ENCODE measurements at places on chromosomes 1 and 21.
A peak's percentile ranks its signal among the peaks of the same experiment; 100 is the strongest.

DNA sequence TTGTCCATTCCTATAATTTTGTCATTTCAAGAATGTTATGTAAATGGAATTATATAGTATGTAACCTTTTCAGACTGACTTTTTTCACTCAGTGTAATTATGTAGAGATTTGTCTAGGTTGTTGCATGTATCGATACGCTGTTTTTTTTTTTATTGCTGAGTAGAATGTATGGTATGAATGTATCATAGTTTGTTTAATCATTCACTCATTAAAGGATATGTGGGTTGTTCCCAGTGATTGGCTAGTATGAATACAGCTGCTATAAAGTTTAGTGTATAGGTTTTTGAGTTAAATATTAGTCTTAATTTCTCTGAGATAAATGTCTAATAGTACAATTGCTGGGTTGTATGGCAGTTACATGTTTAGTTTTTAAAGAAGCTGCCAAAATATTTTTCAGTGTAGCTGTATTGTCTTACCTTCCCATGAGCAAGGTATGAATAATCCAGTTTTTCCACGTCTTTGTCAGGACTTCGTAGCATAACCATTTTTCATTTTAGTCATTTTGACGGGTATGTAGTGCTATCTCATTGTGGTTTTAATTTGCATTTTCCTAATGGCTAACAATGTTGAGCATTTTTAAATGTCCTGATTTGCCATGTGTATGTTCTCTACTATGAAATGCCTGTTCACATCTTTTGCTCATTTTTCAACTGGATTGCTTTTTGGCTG lies 22.4 kb downstream of the CASQ2 start:
- no peak for DNase-seq

DNA sequence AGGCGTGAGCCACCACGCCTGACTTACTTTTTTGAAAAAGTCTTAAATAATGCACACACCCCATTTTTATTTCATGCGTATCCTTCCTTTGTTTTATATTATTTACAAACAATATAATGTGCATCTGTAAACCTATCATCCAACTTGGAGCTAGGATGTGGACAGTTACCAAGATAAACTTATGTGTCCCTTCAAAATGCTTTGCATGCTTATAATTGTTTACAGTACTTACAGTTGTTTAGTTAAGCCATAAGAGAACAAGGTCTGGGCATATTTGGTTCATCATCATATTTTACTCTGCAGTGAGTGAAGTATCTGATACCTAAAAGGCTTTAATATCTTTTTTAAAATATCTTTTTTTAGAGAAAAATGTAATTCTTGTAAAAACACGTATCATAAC lies 16.1 kb upstream of the HMGN1 start:
- no peak for DNase-seq

- peak; percentile 90 for DNase-seq
Observed at GRCh38 chr1:247331525-247332214, at the start of gene ZNF496. ZNF496 (minus strand) TSS chr1:247331867; CDS start chr1:247329578, 2,289 bp downstream.

- DNase-seq = no peak
Observed at GRCh38 chr21:25911730-25912401, 177.1 kb downstream of the GABPA start.

- DNase-seq = no peak
Observed at GRCh38 chr21:41906770-41907169, 27.6 kb upstream of the PRDM15 start.

DNA sequence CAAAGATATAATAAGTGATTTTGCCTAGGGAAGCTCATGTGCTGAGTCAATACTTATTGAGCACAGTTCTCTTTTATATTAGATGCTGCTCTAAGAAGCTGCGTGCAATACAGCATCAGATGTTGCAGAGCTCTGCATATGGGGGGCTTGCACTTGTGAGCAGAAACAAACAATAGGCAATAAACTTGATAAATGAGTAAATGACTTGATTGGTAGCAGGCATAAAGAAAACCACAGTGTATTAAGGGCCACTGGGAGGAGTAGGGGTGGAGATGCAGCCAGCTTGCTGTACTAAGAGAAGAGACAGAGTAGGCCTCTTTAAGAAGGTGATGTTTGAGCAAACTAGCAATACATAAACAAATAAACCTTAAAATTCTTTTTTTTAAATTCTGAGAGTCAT lies 598.5 kb upstream of the ADAMTS5 start:
- no peak for DNase-seq

DNA sequence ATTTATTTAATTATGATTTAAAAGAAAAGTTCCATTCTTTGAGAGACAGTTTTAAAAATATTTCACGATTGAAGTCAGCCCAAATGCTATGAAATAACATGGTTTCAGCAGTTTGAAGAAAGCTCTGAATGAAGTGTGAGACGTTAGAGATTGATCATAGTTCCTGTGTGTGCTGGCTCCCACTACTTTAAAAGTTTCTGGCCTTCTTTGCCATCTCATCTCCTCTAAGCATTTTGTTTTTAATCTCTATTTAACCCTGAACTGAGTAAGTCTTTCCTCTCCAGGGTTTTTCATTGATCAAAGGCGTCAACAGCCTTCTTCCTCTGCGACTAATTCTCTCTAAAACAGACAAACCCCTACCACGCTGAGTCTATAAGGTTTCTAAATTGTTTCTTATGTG lies 225.3 kb upstream of the B3GALT2 start:
- no peak for DNase-seq

- DNase-seq = peak; percentile 19
Observed at GRCh38 chr1:43781574-43781973, 74.2 kb downstream of the ST3GAL3 start.

GRCh38 chr21:37984416-37984815 lies 68.2 kb upstream of the KCNJ6 start:
- DNase-seq = no peak

GRCh38 chr1:112320058-112320457 lies 76.0 kb upstream of the CTTNBP2NL start:
- DNase-seq = no peak

DNA sequence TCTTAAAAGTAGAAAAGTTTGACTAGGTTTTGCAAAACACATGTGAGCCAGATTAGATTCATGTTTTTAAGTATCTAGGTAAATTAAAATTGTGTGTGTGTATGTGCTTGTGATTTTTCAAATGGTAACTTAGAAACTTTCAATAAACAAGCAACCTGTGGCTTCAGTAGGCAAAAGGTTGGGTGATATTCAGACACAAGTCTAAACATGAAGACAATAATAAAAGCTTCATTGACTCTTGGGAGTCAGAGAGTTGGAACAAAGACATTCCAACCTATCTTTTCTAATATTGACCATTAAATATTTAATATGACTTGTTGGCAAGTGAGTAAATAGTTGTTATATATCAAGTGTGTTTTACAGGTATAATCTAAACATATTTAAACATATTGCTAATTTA lies 1049.6 kb upstream of the ADGRL4 start:
- DNase-seq = no peak

GRCh38 chr1:234893725-234894630 lies 234.7 kb downstream of the TOMM20 start:
- peak; percentile 92 for DNase-seq

GRCh38 chr1:93822730-93823425 lies 56.1 kb downstream of the DNTTIP2 start:
- no peak for DNase-seq

GRCh38 chr1:224380003-224380402 lies 23.3 kb downstream of the CNIH4 start:
- DNase-seq = no peak

GRCh38 chr1:241499910-241500309 lies 19.6 kb downstream of the FH start:
- peak; percentile 2 for DNase-seq

- peak; percentile 38 for DNase-seq
Observed at GRCh38 chr1:218664385-218665170, 319.4 kb downstream of the TGFB2 start.

DNA sequence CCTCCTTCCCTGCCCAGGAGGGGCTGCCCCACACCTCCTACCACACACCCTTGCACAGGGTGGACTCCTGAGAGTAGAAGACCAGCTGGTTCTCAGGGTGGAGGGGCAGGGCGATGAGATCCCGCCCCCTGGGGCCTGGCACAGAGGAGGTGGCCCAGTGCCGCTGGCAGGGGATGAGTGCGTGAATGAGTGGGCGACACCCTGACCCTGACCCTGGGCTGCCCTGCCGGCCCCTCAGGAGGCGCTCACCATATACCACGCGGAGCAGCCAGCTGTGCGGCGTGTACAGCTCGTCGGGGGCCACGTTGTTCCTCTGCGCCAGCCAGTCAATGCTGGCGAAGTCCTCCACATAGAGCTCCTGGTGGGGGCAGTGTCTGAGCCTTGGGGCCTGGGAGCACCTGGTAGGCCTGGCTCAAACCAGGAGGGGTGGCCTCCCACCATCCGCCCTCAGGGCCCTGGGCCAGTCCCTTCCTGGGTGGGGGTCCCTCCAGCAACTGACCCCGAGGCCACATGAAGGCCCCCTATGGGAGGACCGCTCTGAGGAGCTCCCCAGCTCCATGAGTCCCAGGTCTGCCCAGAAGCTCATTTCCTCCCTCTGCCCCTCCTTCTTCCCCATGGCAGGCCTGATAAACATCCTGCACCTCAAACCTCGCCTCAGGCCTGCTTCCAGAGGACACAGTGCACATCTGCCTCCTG lies 13.0 kb downstream of the LSS start:
- DNase-seq = no peak

DNA sequence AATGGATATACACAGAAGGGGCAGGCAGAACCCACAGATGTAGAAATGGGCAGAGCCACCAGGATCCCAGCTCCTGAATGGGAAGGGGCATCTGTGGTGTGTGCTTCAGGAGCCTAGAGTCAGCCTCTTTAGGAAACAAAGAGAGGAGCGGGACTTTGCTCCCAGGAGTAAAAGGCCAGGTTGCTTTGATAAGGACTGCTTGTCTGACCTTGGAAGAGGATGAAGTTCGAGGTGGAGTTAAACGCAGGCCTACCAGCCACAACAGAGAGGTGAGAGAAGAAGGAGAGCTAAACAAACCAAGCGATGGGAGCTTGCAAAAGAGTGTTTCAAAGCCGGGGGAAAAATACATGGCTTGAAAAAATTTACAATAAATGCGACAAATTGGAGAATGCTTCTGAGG lies 49.9 kb upstream of the TMPRSS2 start:
- no peak for DNase-seq

GRCh38 chr1:113042285-113043143 lies 30.5 kb upstream of the LRIG2 start:
- DNase-seq = peak; percentile 80

GRCh38 chr1:209895709-209896108 lies 42.3 kb upstream of the SYT14 start:
- no peak for DNase-seq

DNA sequence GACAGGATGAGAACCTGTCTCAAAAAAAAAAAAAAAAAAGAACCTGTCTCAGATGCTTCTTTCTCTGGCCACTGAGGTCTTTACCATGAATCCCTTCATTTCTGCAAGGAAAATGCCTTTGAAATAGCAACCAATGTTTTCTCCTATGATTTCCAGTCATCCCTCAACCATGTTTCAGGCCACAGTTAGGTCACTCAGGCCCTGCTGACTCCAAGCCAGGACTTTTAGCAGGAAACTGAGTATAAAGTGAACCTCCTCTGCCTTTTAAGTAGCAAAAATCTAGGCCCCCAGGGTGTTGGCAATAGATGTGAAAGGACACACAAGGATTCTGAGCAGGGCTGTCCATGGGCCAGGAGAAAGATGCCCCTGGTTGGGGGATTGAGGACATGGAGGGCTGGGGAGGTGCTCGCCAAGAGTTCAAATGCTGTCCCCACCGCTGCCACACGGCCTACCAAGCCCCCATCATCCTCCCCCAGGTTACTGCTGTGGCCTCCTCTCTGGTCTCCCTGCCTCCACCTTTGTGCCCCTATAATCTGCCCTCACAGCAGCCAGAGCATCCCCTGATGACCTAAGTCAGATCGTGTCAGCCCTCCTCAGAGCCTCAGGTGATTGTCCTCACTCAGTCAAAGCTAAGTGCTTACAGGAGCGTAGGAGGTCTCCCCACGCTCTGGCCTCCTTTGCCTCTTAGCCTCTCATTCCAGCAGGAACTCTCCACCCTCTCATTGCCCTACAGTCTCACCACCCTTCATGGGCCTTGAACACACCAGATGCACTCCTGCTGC lies 54.6 kb downstream of the MATN1 start:
- no peak for DNase-seq

GRCh38 chr1:3530926-3531818 lies 76.7 kb downstream of the ARHGEF16 start:
- peak; percentile 49 for DNase-seq

DNA sequence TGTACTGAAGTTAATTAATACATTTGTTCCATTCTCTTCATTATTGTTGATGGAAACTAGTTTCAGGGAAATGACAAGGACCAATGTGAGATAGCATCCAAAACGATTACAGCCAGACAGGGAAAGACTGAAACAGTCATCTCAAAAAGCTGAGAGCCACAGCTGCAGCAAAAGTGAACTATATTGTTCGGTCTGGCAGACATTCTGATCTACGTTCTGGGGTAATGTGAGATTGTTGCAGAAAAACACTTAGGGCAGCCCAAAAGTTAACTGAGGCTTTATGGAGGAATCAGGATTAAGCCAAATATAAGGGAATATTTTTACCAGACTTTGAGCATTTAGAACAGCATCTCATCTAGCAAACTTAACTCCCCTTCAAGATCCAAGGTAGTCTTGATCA lies 112.9 kb downstream of the LRRC40 start:
- peak; percentile 31 for DNase-seq

GRCh38 chr1:93733340-93733739 lies 51.7 kb upstream of the BCAR3 start:
- no peak for DNase-seq

GRCh38 chr1:114670083-114671010 lies 498 bp upstream of the DENND2C start:
- DNase-seq = peak; percentile 95

GRCh38 chr21:40445349-40445921 lies 401.5 kb downstream of the DSCAM start:
- DNase-seq = no peak

DNA sequence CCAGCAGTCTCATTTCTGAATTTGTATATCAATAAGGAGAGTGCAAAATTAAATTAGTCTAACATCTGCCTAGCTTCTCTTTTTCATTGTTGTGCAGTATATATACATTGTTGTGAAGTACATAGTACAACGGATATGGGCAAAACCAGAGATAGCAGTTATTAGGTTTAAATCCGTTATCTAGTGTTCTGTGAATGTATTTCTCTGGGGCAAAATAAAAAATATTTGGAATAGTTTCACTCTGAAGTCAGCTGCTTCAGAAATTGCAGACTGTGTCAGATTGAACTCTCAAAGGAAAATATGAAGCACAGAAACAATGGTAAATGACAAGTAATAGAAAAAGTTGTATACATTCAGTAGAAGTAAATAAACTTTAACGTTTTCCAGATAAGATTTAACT lies 836.5 kb upstream of the CXADR start:
- DNase-seq = no peak

GRCh38 chr21:45461806-45462341 lies 56.9 kb downstream of the COL18A1 start:
- no peak for DNase-seq

DNA sequence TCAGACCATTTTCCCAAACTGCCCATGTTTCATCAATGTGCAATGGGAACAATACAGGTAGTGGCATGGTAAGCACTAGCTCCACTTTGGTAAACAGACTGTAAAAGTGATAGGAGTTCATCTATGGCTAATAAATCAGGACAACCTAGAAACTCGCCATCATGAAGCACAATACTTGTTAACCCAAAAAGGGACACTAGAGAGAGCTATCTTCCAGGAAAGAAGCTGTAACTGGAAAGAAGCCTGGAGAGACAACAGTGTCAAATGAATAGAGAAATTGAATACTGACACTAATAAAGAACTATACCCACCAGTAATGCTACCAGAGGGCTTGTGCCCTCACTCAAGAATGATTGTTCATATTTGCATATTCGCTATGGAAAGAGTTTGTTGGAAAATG lies 164.7 kb upstream of the RGS18 start:
- no peak for DNase-seq

- no peak for DNase-seq
Observed at GRCh38 chr1:101190441-101190840, 46.4 kb upstream of the S1PR1 start.

- DNase-seq = no peak
Observed at GRCh38 chr1:45335855-45336324, 4.1 kb upstream of the TOE1 start.
